NCI-H2171 (cell line): ENCODE measurements at places on chromosomes 4 and X.
A peak's percentile ranks its signal among the peaks of the same experiment; 100 is the strongest.

DNA sequence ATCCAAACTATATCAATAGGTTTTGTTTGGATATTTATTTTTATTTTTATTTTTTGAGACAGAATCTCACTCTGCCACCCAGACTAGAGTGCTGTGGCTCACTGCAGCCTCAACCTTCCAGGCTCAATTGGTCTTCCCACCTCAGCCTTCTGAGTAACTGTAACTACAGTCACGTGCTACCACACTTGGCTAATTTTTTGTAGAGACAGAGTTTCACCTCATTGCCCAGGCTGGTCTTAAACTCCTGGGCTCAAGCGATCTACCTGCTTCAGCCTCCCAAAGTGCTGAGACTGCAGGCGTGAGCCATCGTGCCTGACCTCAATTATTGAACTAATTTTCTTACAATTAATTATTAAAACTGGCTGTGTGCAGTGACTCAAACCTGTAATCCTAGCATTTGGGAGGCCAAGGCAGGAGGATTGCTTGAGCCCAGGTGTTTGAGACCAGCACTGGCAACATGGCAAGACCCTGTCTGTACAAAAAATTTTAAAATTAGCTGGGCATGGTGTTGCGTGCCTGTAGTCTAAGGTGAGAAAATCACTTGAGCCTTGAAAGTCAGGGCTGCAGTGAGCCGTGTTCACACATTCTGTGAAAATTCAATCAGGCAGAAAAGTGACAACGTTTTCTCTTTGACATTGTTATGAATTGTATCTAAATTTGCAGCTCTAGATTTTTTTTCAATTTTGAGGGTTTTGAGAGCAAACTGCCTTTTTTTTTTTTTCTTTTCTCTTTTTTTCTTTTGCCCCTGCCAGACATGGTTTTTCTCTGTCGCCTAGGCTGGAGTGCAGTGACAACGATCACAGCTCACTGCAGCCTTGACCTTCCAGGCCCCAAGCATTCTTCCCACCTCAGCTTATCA is 66.0 kb downstream of the UBE2K start:
- no peak for DNase-seq

- peak; percentile 33 for DNase-seq
Observed at GRCh38 chrX:71910643-71910985, at the start of gene NHSL2. Gene NHSL2, plus strand, starts transcription at chrX:71910845.

GRCh38 chr4:38523524-38524448 is 140.2 kb upstream of the KLF3 start:
- DNase-seq, result no peak

- DNase-seq, result no peak
Observed at GRCh38 chr4:67910585-67910905, 26.7 kb upstream of the TMPRSS11D start.

DNA sequence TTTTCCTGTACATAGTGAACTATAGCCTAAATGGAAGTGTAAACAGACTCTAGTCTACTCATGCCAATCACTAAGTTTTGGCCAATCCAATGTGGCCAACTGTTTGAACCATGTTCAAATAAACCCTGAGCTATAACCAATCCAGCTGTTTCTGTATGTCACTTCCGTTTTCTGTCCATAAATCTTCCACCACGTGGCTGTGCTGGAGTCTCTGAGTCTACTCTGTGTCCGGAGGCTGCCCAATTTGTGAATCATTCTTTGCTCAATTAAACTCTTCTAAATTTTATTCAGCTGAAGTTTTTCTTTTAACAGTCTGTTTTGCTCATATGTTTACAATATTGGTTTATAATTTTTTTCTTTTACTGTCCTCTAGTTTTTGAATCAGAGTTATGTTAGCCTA is 112.3 kb upstream of the BANK1 start:
- DNase-seq, result no peak

DNA sequence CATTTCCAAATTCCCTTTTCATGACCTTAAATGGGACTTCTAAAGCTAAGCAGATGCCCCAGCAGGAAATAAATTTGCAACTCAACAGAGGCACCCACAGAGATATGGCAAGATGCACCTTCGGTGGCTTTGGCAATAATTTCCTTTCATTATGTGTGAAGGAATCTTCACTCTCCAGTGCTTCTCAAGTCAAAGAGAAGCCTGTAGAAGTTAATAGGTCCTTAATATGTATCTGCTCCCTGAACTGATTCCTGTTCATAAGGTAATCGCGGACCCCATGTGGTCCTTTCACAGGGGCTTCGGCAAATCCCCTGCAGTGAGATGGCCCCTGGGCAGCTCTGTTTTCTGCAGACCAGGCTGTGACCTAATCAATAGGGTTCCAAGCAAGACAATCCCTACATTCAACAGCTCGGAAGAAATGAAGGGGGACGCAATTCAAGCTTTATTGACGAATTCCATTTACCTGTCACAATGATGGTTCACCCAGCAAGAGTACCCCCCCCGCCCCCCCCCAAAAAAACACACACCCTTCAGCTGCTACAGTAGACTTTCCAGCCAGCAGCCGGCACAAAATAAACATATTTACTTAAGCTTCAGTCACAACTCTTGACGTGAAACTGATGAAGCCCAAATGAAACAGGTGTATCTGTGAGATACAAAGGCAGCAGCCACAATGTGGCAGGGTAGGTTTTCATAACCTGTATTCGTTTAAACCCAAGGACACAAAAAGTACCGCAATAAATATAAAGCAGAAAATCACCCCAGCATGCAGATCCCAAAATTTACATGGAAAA is 35.3 kb downstream of the FAT1 start:
- no peak for DNase-seq

DNA sequence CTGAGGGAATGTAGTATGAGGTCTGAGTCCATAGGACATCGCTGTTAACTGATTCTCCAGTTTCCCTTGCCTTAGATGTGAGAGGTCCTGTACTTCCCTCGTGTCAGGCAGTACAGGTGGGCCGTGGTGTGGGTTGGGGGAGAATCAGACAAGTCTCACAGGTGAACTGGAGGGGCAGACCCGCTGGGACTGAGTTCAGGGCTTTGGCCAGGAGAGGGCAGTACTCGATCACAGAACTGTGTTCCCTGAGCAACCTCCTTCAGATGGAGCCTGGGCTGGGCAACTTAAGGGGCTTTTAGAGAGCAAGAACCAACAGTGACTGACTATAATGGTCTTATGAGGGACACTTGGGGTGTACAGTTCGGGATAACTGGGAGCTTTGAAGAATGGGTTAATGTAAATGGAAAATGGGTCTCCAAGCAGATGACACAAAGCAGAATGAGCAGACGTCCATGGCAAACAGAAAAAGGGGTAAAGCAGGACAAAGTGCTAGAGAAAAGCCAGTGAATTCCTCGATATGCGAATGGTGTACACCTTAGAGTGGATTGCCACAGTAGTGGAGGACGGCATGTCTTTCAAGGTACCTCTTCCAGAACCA is 83.6 kb downstream of the CCNG2 start:
- DNase-seq, result peak; percentile 9

- DNase-seq, result no peak
Observed at GRCh38 chr4:79980448-79980847, 92.6 kb downstream of the ANTXR2 start.

DNA sequence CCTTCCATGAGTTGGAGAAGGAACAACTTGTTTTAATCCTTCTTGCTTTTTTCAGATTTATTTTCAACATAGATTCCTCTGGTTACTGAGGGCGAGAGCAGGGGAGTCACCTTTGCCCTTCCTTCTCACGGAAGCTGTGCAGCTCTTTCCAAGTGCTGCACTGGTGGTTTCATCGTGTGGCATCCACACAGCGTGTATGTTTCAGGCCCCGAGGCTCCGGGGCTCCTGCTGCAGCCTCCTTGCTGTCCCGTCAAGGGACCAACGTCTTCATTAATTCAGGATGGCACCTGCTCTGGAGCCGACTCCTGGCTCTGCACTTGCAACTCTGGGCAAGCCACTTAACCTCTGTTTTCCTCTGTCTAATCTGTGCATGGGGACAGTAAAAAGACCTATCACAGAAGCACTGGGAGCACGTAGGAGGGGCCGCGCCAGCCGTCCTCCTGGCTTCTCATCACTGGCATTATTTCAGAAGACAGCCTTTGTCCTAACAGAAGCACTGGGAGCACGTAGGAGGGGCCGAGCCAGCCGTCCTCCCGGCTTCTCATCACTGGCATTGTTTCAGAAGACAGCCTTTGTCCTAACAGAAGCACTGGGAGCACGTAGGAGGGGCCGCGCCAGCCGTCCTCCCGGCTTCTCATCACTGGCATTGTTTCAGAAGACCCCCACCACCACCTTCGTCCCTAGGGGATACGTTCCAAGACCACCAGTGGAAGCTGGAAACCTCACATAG is 117.8 kb upstream of the NKX1-1 start:
- DNase-seq, result no peak
